Hematopoietic multipotent progenitor cell treated with erythropoietin and hydrocortisone succinate and interleukin-3 and kit ligand, for 6 days (in vitro differentiated cells): ENCODE measurements at places on chromosomes 13 and 19.
A peak's percentile ranks its signal among the peaks of the same experiment; 100 is the strongest.

- DNase-seq = peak; percentile 70
These were observed 600 bp downstream of the UBE2S start for GRCh38 chr19:55406826-55407549.

DNA sequence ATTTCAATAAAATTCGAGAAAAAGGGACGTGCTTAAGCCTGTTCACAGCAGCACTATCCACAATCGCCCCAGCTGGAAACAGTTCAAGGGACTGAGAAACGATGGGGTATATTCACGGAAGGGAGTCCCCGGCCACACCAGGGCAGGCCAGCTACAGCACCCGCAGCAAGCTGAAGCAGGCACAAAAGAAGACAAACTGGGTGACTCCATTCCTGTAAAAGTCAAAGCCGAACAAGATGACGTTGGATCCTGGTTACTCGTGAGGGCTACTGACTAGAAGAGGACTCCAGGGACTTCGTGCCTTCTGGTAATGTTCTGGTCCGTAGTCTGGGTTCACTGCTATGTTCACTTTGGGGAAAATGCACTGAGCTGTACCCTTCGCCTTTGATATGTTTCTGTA, 57.6 kb downstream of the COL4A1 start:
- DNase-seq = no peak

DNA sequence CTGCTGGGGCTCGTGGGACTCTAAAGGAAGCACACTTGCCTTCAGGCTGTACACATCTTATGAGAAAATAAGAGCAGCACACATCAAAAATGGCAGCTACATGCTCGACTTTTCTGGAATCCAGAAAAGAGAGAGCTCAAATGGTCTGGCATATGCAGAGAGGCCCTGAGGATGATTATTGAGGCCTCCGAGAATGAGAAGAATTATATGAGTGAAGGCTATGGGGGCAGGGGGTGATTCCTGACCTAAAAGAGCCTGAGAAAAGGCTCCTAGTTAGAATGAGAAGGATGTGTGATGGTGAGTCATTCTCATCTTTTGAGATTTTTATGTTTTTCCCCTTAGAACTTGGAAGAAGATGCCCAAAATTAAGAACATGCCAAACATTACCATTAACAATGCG, 97.1 kb downstream of the HSPH1 start:
- no peak for DNase-seq

DNA sequence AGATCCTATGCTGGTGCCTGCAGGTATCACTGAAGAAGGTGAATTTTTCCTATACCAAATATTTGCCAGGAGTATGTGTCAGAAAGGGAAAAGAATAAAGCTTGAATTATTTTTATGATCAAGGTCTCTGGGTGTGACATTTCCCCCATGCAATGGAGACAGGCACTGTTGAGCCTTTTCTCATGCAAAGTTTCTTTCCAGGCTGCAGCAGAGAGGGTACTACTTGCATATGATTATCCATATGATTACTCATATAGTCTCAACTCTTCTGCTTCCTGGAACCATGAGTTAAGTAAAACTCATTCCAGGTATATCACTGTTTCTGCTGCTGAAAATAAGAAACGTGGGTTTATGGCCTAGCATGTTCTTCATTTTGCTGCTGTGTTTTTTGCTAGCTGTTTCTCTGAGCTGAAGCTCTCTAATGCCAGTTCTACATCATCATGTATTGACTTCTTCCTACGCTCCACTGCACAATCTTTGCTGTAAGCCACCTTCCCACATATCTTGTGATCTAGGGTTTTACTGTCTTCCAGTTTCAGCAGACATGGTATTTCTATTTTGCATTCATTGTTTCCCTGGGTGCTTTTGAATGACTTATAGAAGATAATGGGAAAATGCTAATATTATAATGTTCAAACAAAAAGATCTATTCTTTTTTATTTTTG, 278.7 kb upstream of the GPC6 start:
- no peak for DNase-seq

- DNase-seq = peak; percentile 60
These were observed 19.3 kb downstream of the GADD45B start for GRCh38 chr19:2495130-2495641.

GRCh38 chr19:9040131-9040530, 29.9 kb upstream of the MUC16 start:
- DNase-seq = no peak

DNA sequence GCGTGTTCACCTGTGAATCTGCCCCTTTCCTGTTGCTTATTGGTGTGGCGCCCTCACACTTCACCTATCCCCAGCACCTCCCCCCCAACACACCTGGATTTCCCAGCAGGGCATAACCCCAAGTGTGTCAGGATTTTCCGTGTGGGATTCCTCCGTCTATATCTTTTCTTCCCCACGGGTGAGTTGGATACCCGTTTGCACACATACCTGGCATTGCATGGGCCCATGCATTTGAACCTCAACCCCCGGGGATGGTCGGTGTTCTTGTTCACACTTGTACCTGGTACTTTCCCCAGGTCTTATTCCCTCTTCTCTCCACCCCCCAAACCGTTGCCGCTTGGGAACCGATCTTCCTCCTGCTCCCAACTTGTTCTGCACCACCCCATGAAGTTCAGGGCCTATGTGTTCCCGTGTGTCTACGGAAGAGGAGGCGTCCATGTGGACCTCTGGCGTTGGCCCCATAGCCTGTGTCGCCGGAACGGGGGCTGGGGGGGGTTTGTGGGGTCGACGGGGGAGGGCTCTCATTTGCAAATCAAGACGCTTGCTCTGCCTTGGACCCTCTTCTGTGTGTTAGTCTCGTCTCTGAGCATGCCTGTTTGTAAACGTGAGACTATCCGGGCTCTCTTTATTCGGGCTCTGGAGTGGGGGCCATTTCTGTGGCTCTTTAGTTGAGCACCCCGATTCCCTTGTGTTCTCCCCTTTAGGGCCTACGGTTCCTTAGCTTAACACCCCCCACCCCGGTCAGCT, 1.7 kb downstream of the PRR12 start:
- DNase-seq = peak; percentile 58

DNA sequence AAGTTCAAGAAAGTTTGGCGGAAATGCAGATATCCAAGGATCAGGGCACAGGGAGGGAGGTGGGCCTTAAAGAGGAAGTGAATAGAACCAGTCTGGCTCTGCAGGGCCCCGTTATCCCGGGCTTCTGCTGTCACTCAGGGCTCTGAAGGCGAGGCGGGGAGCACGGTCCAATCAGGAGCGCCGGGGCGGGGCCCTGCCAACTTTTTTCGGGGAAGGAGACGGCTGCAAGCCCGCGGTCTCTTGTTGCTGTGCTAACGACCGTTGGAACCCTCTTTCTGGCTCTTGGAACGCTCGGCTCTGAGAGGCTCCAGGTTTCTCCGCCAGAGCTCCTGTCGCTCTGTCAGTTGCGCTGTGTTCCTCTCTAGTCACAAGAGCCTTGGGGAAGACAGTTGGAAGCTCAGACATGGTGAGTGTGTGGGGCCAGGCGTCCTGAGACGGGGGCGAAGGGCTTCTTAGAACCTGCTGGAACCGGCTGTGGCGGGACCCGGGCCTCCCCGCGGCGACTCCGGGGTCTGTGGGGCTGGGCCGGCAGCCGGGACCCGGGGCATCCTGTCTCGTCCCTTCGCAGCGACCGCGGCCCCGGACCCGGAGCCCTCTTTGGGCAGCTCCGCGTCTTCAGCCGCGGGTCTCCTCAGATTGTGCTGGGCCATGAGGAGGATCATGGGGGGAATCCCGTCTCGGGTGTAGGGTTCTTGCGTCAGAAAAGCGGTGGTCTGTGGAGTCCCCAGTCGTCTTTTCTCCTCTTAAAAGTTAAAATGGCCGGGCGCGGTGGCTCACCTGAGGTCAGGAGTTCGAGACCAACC, 27.7 kb downstream of the ZNF844 start:
- peak; percentile 97 for DNase-seq

- DNase-seq = no peak
These were observed 71.7 kb downstream of the TSHZ3 start for GRCh38 chr19:31277516-31277915.

GRCh38 chr19:2097203-2097885, 629 bp downstream of the IZUMO4 start:
- DNase-seq = no peak

DNA sequence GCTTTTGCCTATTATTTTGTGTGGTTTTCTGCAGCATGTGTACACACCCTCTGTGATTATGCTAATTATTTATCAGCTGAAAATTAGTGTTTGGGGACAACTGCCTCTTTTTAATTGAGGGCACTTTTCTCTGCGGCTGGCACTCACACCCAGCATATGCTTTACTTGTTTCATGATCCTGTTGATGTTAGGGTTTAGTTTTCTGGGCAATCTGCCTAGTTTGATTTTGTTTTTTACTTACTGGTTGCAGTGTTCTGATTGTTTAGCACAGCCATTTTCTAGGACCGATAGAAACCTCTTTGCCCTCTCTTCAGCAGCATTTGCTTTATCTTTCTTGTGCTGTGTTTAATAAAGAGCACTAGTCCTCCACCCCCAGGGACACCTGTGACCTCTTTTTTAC, 161.6 kb downstream of the PAN3 start:
- no peak for DNase-seq

GRCh38 chr13:74132776-74133656, 1.2 kb downstream of the KLF12 start:
- DNase-seq = peak; percentile 23

GRCh38 chr19:30634996-30635975, 263.1 kb downstream of the ZNF536 start:
- no peak for DNase-seq

DNA sequence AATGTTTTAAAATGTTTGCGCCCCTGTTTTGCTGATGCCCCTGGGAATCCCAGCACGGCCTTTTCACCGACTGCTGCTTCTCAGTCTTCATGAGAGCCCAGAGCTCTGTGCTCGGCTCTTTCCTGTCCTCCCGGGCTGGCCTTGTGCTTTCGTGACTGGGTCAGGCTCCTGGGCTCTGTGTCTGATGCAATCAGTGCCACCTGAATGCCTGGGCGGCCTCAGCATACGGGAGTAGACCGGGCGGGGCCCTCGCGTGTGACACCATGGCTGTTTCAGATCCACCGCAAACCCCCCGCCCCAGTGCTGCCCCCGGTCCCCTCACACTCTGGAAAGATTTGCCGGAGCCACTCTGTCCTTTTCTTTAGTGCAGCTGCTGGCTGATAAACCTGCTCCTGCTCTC, 21.4 kb downstream of the PABPC3 start:
- DNase-seq = no peak

- DNase-seq = no peak
These were observed 1827.0 kb upstream of the MIR17HG start for GRCh38 chr13:89520468-89520867.

DNA sequence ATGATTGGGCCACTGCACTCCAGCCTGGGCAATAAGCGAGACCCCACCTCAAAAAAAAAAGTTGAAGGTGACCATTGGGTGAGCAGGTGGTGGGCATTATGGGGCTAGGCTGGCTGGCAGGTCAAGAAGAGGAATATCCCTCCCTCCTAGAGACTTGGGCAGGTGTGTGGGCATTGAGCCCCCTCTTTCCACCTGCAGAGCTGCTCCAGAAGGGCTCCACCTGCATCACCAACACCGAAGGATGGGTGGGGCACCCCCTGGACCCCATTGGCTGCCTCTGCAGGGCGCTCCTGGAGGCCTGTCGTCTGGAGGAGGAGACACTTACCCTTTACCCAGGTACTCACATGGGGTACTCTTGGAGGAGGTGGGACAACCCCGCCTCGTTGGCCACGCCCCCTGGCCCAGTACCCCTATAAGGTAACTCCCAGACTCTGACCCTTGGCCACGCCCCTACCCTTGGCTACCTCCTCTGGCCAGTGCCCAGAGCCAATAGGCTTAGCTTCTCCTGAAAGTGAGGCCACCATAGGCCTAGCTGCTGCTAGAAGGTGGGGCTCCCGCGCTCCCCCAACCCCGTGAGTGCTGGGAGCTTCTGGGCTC, 21.9 kb downstream of the ZSWIM4 start:
- peak; percentile 66 for DNase-seq

GRCh38 chr19:54094426-54095000, 6.1 kb downstream of the OSCAR start:
- no peak for DNase-seq

DNA sequence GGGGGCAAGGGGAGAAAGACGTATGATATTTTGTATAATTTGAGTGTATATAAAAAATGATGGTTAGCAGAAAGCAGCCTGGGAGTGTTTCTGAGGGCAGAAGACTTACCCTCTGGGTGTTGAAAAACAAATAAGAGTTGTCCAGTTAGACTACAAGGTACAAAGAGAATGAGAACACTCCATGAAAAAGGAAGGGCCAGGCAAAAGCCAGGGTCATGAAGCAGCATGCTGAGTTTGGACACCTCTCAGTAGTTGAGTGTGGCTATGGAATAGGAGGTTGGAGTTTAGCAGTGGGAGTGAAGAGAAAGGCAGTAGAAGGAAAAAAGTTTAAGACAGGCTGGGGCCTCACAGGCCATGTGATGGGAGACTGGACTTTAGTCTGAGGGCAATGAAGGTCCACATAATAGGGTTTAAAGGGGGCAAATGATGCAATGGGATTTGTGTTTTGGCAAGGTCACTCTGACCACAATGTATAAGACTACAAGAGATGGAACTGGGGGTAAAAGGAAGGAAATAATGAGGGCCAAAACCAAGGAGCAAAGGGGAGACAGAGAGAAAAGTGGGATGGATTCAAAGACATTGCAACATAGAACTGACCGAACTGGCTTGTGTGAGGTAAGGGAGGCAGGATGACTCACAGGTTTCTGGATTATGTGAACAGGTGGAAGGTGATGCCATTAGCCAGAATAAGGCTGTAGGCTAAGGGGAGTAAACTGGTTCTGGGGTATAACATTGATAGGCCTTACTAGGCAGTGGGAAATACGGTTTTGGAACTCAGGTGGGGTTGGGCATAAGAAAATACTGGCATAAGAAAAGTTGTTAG, 76.6 kb downstream of the SERP2 start:
- no peak for DNase-seq

GRCh38 chr13:18961383-18962117, 220.1 kb downstream of the TUBA3C start:
- no peak for DNase-seq

DNA sequence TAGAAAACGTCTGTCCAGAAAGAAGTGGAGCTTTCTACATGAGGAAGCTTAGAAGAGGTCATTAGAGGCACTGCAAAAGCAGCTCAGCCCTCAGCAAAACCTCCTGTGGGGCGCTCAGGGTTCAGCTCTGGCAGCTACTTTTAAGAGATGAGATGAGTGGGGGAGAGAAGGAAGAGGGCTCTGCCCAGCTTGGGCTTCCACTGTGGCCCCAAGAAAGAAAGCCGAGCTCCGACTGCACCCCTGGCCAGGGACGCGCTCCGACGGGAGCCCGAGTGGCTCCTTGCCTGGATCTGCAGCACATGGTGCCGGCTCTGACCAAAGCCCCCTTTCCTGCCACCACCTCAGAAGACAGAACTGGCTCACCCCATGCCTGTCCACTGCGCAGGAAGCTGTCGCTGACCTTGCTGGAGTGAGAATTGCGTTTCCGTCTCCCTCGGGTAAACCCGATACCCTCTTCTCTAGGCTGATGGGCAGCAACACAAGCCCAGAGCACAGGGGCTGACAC, 36.4 kb downstream of the NAXD start:
- no peak for DNase-seq

- no peak for DNase-seq
These were observed 32.5 kb downstream of the BRD4 start for GRCh38 chr19:15299568-15300409.
